ENCODE measurements at places on chromosomes 6 and 20.

DNA sequence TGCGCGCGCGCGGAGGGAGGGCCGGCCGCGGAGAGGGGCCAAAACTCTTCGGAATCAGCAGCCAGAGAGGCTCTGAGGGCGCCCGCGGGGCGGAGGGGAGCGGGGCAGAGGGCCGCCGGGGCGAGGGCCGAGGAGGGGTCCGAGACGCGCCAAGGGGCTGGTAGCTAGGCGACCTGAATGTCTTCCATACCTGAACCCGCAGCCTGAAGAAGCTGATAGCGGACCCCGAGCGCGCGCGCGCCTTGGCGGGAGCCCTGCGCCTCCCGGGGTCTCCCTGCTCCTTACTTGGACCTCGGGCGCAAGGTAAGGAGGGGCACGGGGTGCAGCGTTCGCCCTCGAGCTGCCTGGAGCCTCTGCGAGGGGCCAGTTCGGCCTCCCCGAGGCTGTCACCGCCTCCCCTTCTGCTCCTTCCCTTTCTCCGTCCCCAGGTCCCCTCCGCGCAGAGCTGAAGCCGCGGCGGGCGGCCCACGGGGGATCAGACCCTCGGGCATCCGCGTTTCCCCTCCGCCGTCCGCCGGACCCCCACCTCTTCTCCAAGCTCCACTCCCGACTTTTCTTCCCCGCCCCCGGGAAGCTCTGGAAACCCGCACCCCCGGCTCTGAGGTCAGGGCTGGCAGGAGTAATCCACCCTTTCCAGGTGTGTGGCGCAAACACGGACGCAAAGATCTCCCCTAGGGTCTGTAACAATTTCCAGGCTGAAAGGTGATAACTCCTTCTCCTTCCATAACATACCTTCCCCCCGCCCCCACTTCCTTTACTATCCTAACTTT, 13.1 kb upstream of the DEK start:
- DNase-seq: no peak

DNA sequence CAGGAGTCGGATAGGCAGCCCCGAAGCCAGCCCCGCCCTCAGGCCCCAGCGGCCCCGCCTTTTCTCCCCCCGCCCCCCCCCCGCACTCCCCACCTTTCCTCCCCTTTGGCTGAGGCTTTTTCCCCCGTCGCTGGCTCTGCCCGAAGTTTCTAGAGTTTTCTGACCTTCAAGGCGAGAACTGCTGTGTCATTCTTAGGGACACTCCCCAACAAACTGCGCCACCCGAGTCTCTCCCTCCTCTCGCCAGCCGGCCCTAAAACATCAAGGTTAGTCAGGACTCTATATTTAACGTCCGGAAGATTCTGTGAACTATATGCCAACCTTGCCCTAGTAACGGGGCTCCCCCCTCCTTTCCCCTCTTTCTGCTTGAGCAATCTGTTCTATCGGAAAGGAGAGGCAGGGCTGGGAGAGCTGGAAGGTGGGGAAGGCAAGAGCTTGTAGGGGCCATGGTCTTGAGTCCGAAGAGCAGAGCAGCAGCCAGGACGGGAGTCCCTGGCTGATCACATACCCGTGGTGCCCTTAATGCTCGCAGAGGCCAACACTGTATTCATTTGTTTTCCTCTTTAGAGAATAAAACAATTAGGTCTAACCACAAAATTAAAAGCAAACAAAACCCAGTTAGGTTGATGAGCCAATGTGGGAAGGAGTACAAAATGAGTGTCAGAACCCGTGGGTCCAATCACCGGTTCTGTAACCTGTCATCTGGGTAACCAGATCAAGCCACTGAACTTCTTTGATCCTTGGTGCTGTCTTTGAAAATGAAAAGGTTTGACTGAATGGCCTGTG, 5.3 kb upstream of the HSPA1B start:
- peak; percentile 25 for DNase-seq

DNA sequence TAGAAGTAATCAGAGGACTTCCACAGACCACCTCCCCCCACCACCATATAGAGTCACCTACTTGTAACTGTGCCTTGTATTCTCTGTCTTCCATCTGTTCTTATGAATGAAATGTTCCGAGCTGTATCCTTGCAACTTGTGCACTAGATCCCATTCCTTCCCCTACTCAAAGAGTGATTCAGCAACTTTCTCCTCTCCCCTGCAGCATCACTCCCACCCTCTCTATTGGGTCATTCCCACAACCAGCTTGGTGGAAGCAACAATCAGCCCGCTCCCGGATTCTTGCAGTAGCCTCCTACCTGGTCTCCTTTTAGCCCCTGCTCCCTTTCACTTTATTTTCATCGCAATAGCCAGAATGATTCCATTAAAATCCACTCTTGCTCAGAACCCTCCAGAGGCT, 34.9 kb upstream of the REV3L start:
- no peak for DNase-seq

- no peak for DNase-seq
These were observed 152.3 kb downstream of the EDN1 start for GRCh38 chr6:12442455-12442854.

GRCh38 chr20:62627901-62628612, 14.2 kb upstream of the SLCO4A1 start:
- DNase-seq: no peak

DNA sequence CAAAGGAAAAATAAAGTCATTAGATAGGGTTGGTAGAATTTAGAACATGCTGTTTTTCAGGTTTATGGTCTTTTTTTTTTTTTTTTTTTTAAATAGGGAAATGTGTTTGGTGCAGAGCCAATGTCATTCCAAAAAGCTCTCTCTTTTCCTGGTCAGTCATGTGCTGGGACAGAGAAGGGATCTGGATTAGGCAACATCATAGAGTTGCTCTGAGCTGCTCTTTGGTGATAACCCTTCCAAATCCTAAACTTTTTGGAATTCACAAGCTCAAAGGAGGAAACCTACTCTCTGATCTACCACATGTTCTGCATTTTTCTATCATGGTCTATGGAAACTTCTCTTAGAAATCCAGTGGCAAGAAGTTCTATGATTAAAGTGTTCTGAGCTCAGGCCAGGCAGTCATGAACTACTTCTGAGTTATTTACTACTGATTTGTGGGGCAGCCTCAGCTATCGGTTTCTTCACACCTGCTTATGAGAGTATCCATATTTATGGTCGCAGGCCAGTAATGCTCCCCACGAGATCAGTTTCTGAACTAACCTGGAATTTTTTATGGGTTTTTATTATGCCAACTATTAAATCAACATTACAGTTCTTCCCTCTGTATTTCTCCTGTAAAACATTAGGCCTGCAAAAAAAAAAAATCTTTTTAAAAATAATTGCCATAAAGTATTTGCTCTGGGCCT, 4.8 kb downstream of the EDN1 start:
- no peak for DNase-seq

- no peak for DNase-seq
These were observed 162.0 kb upstream of the SIM1 start for GRCh38 chr6:100626721-100627120.

DNA sequence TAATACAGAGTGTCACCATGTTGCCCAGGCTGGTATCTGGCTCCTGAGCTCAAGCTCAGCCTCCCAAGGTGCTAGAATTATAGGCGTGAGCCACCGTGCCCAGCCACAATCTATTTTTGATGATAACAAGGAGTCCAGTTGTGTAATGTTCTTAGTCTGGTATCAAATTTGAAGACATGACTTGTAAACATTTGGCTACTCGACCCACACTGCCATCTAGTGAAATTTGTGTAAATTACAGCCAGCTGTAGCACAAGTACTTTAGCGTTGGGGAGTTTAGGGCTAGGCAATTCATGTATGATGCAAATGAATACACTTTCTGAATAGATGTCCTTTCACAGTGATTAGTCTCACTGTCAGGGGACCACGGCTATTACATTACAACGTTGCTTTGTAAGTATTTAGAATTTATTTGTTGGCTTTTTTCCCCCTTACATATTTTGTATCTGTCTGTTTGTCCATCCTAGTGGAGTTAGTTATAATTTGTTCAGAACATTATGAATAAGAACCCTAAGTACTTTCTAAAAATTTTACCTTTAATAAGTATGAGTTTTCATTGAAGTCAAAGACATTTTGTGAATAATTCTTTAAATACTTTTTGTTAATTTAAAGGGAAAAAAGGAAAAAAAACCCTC, 139.7 kb downstream of the PRDM13 start:
- DNase-seq: no peak

- DNase-seq: no peak
These were observed 41.1 kb upstream of the GTSF1L start for GRCh38 chr20:43767686-43768474.

- DNase-seq: no peak
These were observed 57.0 kb upstream of the PREP start for GRCh38 chr6:105459864-105460263.

DNA sequence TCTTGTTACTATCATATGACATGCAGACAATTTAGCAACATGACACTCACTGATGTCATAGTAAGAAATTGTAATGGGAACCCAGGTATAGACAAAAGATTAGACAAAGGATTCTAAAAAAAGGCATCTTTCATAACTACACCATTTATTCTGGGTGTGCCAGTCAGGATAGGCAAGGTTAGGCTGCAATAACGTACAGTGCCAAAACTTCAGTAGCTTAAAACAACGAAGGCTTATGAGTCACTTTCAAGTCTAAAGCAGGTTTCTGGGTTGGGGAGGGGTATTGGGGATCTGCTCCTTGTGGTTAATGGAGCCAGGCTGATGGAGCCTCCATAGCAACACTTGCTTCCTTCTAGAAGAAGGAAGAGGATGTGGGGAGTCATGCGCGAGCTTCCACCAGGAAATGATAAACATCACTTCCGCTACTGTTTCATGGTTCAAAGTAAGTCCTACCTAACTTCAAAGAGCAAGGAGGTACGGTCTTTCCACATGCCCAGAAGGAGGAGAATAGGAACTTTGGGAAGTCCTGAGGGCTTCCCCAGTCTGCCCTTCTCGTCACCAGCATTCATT, 2.0 kb upstream of the GTSF1L start:
- no peak for DNase-seq

- DNase-seq: no peak
These were observed 720.7 kb upstream of the ADGRB3 start for GRCh38 chr6:67914419-67914818.

- no peak for DNase-seq
These were observed 1301.6 kb downstream of the EPHA7 start for GRCh38 chr6:92117800-92118199.

- DNase-seq: no peak
These were observed 65.9 kb downstream of the KLHL32 start for GRCh38 chr6:96990462-96990861.

GRCh38 chr6:96391776-96392360, 129.7 kb upstream of the UFL1 start:
- no peak for DNase-seq

DNA sequence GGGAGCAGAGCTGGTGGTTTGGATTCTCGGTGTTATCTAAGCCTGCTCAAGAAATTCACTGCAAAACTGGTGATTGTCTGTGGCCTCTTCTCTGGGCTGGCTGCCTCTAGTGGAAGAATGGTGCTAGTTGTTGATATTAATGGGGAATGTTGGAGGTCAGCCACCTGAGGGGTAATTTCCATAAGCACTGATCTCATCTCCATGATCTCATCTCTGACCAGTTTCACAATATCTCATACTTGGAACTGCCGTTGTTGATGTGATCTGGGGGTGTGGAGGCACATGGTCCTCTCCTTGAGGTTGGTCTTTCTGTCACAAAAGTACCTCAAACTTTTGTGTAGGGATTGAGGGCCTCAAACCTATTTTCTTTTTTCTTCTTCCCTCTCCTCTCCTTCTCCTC, 102.6 kb downstream of the CD109 start:
- no peak for DNase-seq

DNA sequence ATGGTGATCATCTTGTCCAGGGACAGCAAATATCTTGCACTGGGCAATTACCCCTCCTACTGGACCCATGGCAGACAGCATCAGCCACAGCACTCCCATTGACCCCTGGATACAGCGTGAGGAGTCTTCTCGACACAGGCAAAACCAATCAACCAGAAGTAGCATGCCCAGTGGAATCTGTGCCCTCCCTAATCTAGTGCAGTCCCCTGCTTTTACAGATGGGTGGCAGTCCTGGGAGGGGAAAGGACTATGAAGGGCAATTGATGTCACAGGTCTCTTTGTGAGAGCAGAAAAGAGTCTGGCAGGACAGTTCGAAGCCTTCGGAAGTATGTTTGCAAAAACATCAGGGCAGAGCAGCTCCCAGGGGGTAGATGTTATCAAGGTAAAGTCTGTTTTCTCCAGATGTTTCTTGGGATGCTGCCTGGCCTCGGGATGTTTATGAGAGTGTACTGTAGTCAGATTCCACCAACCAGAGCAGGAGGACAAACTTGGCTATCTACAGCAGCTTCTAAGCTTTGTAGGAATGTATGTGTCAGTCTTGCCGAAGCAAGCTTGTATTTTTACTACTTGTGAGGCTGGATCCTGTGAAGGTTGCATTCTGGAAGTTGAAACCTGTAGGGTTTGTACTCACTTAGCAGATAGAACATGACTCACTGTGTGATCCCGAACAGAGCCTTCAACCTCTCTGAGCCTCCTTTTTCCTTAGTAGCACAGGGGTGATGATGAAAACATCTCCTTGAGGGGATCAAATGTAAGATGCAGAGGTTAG, 63.0 kb upstream of the MYL9 start:
- no peak for DNase-seq

DNA sequence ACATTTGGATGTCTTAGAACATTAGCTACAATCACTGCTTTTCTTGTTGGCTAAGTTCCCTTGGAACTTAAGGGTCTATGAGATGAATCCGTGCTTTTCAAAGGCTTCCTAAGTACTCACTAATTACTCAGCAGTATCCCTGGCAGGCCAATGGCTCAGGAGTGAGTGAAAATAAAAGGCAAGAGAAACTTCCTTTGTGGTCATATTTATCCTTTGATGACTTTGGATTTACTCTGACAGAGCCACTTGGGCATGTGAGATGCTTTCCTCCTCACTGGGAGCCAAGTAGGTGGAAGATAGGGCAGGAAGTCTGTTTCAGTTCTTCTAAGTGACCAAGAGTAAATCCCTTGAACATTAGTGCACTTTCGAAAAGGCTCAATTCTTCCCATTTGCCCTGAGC, 224.3 kb upstream of the FOXA2 start:
- no peak for DNase-seq

DNA sequence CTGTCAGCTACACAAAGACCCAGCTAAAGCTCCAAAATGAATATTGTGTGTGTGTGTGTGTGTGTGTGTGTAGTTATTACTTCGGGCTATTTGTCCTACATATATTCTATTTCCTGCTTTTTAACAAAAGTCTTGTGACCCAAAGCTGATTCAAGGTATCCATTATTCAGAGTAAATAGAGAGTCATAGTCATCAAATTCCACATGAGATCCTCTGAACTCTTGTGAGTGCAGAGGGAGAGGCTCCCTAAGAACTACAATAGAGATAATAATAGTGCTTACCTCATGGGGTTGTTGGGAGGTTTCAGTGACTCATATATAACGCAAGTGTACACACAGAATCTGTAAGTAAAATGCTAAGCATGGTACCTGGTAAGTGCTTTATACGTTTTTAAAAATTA, 95.6 kb upstream of the SHLD1 start:
- DNase-seq: no peak

GRCh38 chr6:42769836-42770235, 12.0 kb upstream of the BICRAL start:
- DNase-seq: no peak

GRCh38 chr20:53445932-53446331, 147.7 kb downstream of the ZNF217 start:
- DNase-seq: no peak

GRCh38 chr6:3926150-3926482, 76.9 kb downstream of the FAM50B start:
- no peak for DNase-seq

GRCh38 chr20:3730803-3731672, 1.4 kb upstream of the HSPA12B start:
- no peak for DNase-seq

Measured in esophagus squamous epithelium (tissue), 5 donors.